WTC11 (cell line): ENCODE measurements at places on chromosomes 1 and 21. TPM values are rescaled to one million over a fixed set of nuclear protein-coding genes. Genes with fewer than 3 reads are reported as not detected.

C1orf185 gene
- total RNA-seq: not detected in 3 replicates

OLFML2B gene
- 4.9 to 6.5 TPM (median 6.2 TPM) in 3 replicates for total RNA-seq

DCST1 gene
- total RNA-seq: 0.15 TPM in 1 of 3 replicates, not detected in the others

STIL gene
- total RNA-seq: 24.0 to 29.7 TPM (median 24.1 TPM) in 3 replicates

PDPN gene
- total RNA-seq: 128 to 158 TPM (median 135 TPM) in 3 replicates

SPATA1 gene
- total RNA-seq: 0.85 to 0.92 TPM in 2 of 3 replicates, not detected in the other

ADAM30 gene
- total RNA-seq: not detected in 3 replicates

SYT2 gene
- total RNA-seq: 9.5 to 12.1 TPM (median 9.6 TPM) in 3 replicates

KIF21B gene
- total RNA-seq: 17.8 to 19.4 TPM (median 18.0 TPM) in 3 replicates

C2CD4D gene
- total RNA-seq: 0.85 to 2.0 TPM (median 0.94 TPM) in 3 replicates

DNA sequence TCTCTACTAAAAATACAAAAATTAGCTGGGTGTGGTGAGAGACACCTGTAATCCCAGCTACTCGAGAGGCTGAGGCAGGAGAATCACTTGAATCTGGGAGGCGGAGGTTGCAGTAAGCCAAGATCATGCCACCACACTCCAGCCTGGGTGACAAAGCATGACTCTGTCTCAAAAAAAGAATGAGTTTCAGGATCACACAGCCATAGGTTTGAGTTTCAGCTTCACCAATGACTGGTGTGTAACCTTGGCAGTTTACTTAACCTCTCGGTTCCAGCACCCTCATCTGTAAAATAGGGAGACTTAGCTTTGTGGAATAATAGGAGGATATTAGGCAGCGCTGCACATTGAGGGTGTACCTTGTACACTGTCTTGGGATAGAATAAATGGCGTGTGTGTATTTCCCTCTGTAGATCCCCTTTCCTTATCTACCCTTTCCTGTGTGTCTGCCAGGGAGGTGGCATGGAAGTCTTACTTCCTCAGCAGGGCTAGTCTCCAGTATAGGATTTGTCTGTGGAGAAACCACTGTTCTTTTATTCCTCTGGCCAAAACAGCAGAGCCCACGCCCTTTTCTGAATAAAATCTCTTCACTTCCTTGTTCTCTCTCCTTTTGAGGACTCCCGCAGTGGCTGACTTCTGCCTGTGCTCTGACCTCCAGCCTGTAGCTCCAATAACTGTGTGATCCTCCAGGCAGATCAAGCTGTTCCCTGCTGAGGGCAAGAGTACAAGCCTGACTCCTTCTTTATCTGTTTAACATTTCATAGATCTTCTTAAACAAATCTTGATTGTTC is 90.4 kb downstream of the HHAT start:
- H3K36me3 ChIP-seq: no peaks in the 10 kb centered on the region
- H3K4me3 ChIP-seq: no peak overlapping the region
- no peak for DNase-seq
- H3K4me1 ChIP-seq: peaks cover 24% of the 10 kb centered on the region
- no peaks in the 10 kb centered on the region for H3K27me3 ChIP-seq

DNA sequence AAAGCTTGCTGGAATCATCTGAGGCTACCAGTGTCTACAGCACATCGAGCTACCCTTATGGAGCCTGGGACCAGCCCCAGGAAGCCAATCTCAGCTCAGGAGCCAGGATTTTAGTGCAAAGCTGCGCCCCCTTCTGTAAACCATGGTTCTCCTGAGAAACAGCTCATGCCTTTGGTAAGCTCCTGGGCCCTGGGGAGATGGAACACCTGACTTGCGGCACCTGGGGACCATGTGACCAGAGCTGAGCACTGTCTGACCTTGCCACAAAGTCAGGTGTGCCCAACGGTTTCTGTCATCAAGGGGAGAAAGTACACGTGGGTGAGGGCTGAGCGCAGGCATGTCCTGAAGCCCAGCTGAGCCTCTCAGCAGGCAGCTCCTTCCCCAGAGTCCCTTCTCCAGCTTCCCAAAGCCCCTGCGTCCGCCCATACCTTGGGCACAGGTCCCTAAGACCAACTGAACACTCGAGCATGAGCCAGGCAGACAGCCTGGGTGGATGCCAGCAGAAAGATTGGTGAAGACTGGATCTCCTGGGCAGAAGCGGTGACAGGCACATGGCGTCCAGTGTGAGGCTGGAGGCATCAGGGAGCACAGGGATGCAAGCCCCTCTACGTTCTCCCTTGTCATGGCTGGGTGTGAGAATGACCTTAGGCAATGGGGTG is 57.9 kb upstream of the TENT5B start:
- DNase-seq: peak; percentile 57
- H3K4me3 ChIP-seq: no peak overlapping the region
- peaks cover 15% of the 10 kb centered on the region for H3K4me1 ChIP-seq

DNA sequence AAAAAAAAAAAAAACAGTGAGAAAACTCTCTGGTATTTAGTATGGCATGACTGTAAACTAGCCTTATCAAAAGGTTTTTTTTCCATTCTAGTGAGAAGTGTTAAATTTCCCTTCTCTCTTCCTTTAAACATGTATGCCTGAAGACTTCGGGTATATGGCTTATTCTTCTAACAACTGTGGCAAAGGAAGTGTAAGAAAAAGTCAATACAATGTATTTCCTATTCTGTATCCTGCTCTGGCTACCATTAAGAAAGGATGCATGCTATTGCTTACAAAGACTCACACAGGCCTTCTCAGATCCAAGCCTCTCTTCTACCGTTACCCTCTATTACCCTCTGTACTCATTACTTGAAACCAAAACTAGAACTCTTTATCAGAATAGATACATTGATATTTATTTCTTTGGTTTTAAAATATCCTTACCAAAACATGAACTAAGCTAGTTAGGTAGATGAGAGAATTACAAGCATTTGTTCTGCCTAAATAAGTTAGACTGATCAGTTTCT is 8.4 kb downstream of the CEPT1 start:
- H3K4me3 ChIP-seq: no peak overlapping the region
- H3K36me3 ChIP-seq: peaks cover 51% of the 10 kb centered on the region
- peaks cover 6% of the 10 kb centered on the region for H3K4me1 ChIP-seq
- H3K27ac ChIP-seq: no peak overlapping the region
- DNase-seq: no peak
- no peaks in the 10 kb centered on the region for H3K27me3 ChIP-seq

DNA sequence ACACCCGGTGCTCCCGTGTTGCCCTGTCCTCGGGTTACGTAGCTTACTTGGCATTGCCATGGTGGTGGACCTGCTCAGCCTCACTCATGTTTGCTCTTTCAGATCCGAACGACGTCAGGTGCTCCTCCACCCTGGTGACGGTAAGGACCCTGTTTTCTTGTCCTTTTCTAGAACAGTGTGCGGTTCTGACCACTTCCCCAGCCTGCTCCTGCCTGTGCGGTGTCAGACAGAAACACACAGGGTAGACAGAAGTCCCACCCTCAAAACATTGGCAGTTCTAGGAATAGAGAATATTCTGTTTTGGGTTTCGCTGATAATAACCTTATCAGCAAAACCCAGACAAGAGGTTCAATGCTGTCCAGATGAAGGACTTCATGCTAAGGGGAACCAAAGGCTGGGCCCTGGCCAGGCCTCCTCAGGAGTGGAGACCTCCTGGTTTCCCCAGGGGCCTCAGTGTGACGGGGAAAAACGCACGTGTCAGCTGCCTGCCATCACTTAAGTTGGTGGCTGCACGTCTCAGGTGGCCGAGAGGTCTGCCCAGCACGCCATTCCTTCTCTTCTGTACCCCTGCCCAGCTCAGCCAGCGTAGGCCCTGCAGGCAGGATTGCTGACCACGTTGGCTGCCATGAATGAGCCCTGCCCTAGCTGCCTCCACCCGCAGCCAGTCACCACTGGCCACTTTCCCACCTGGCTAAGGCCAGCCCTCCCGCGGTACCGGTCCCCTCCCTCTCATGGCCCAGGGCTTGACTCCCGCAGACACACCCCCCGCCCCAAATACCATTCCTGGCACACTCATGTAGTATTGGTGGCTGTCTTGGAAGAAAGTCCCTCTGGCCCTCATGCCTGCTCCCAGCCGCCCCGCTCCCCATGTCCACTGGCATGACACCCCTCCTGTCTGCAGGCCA is 33.6 kb downstream of the SLC37A1 start:
- no peak for DNase-seq
- peaks cover 27% of the 10 kb centered on the region for H3K4me1 ChIP-seq
- H3K36me3 ChIP-seq: peaks cover 51% of the 10 kb centered on the region
- no peak overlapping the region; the same call in 1 of the 2 replicates for H3K27ac ChIP-seq
- H3K4me3 ChIP-seq: no peak overlapping the region
- no peaks in the 10 kb centered on the region for H3K27me3 ChIP-seq

DNA sequence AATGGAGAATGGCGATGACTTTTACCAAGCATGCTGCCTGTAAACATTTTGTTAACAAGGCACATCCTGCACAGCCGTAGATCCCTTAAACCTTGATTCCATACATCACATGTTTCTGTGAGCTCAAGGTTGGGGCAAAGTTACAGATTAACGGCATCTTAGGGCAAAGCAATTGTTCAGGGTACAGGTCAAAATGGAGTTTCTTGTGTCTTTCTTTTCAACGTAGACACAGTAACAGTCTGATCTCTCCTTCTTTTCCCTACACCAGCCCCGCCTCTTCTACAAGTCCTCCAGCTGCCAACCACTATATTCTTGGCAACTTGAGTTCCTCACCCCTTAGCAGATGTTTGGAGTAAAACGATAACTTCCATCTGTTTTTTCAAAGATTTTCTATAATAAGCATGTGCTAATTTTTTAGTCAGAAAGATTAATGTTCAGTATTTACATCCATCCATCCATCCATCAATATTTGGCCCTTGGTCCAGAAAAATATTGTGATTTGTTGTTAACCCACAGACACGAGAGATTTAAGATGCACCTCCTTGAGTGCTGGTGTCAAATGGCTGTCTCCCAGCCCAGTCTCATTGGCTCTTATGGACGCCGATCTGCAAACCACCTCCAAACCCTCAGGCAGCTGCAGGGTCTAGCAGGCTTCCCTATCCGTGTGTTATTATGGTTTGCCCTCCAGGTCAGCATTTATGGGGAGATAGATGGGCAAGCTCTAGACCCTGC is 3.8 kb downstream of the DNALI1 start:
- DNase-seq: no peak
- H3K27ac ChIP-seq: no peak overlapping the region
- no peaks in the 10 kb centered on the region for H3K27me3 ChIP-seq
- no peak overlapping the region for H3K4me3 ChIP-seq
- H3K36me3 ChIP-seq: peaks cover 6% of the 10 kb centered on the region

- no peak overlapping the region for H3K27ac ChIP-seq
- DNase-seq: no peak
- no peaks in the 10 kb centered on the region; the same call in 1 of the 2 replicates for H3K27me3 ChIP-seq
- no peak overlapping the region for H3K4me3 ChIP-seq
Observed at GRCh38 chr21:38303300-38303699, 46.5 kb downstream of the KCNJ15 start.

GRCh38 chr1:156347331-156347730 is 9.0 kb downstream of the TSACC start:
- no peaks in the 10 kb centered on the region for H3K4me1 ChIP-seq
- no peak for DNase-seq
- H3K4me3 ChIP-seq: no peak overlapping the region
- H3K27ac ChIP-seq: no peak overlapping the region
- H3K27me3 ChIP-seq: no peaks in the 10 kb centered on the region

DNA sequence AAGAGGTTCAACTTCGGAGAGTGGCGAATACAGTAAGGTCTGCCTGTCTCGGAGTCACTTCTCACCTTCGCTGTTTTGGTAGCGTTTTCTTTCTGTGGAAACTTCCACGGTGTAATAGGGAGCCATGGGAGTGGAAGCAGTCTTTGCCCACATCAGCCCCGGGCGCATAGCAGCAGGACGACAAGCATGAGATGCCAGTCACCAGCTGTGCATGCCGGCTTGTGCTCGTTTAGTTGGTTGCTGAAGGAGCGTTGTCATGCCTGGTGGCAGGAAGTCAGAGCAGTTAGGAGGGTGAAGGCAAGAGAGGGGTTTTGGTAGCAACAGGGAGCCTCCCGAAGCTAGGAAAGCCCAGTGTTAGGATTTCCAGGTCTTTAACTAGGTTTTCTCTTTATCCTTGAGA is 58.8 kb downstream of the MRPS6 start:
- H3K36me3 ChIP-seq: peaks cover 58% of the 10 kb centered on the region
- no peak for DNase-seq
- H3K4me1 ChIP-seq: peaks cover 67% of the 10 kb centered on the region

GRCh38 chr1:21517660-21518480 is 8.6 kb downstream of the ALPL start:
- H3K27ac ChIP-seq: peak overlapping the region; percentile 21
- peaks cover 56% of the 10 kb centered on the region for H3K4me1 ChIP-seq
- H3K27me3 ChIP-seq: no peaks in the 10 kb centered on the region
- H3K4me3 ChIP-seq: no peak overlapping the region
- no peaks in the 10 kb centered on the region for H3K36me3 ChIP-seq

DNA sequence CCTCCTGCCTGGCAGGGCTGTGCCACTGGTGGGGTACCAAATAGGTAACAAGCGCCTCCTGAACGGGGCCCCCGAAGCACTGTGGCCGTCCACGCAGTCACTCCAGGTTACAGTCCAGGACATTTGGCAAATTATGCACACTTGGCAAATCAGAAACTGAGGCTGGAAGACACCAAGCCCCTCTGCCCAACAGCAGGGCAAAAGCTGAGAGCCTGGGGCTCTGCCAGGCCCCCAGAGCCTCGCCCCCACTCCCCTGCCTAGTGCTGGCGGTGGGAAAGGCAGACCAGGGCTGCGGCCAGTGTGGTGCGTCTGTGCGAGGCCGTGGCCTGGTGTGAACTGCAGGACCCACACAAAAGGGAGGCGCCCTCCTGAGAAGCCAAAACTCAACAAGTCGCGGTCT is 9.4 kb downstream of the PANK4 start:
- no peaks in the 10 kb centered on the region for H3K4me1 ChIP-seq
- no peak for DNase-seq
- no peaks in the 10 kb centered on the region for H3K27me3 ChIP-seq
- H3K36me3 ChIP-seq: peaks cover 24% of the 10 kb centered on the region
- no peak overlapping the region for H3K27ac ChIP-seq
- H3K4me3 ChIP-seq: no peak overlapping the region

GRCh38 chr21:39499156-39499555 is 47.4 kb downstream of the SH3BGR start:
- no peaks in the 10 kb centered on the region for H3K27me3 ChIP-seq
- H3K4me1 ChIP-seq: no peaks in the 10 kb centered on the region; the same call in 1 of the 2 replicates
- no peak for DNase-seq
- H3K4me3 ChIP-seq: no peak overlapping the region

DNA sequence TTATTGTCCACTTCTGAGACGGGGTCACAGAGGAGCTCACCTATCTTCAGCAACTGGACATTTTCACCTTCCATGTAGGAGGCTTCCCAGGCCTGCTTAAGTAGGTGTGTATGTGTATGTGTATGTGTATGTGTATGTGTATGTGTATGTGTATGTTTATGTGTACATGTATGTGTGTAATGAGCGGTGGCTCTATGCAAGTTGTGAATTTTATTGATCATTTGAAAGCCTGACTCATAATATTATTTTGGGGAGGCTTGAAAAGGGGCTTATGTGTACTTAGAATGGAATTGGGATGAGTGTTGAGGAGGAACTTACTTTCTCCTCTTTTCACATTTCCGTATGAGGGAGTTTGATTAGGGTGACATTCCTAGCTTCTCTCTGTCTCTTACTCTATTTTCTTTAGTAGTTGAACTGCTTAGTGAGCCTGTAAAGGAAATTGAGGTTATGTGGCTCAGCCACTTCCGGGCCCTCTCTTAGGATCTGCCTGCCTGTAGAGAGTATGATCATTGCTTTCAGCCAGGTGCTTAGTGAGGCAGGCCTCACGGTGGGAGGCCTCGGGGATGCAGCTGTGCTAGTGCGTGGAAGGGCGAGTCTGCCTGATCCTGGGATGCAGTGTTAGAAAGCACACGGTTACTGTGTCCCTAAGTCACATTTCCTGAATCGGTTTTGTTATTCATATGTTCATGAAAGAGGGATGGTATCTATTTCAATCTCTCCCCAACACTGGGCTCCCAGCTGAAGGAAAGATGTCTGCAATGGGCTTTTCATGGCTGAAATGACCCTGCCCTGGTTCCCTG is 61.0 kb downstream of the IER5 start:
- H3K4me3 ChIP-seq: no peak overlapping the region
- DNase-seq: peak; percentile 26
- H3K27ac ChIP-seq: no peak overlapping the region
- peaks cover 5% of the 10 kb centered on the region for H3K27me3 ChIP-seq
- H3K36me3 ChIP-seq: no peaks in the 10 kb centered on the region
